Right atrium auricular region (tissue), 2 donors: ENCODE measurements at places on chromosomes 16 and 17. TPM values are rescaled to one million over a fixed set of nuclear protein-coding genes. Genes with fewer than 3 reads are reported as not detected.

Gene NPIPA8
- total RNA-seq: 10.2 TPM

DNA sequence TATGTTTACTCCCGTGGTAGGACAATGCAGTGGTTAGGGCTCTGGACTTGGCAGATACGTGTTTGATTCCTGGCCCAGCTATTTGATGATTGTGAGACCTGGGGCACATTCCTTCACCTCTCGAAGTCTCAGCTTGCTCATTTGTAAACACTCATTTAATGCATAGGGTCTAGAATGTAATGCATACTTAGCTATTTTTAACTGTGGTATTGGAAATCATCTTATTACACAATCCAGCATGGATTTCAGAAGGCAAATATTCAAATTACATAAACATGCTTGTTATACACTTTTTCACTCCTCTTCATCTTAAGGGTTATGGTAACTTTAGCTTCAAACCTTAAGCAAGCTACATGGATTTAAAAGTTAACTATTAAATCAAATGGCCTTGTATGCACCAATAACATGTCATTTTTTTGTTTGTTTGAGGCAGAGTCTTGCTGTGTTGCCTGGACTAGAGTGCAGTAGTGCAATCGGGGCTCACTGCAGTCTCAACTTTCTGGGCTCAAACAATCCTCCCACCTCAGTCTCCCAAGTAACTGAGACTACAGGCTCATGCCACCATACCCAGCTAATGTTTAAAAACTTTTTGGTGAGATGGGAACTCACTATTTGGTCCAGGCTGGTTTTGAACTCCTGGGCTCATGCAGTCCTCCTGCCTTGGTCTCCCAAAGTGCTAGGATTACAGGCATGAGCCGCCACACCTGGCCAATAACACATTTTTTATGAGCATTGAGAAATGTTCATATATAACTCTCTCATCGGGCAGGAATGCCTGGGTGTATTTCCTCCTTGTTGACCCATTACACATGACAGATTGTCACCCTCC lies 52.5 kb downstream of the VAT1L start:
- no peak for DNase-seq

DNA sequence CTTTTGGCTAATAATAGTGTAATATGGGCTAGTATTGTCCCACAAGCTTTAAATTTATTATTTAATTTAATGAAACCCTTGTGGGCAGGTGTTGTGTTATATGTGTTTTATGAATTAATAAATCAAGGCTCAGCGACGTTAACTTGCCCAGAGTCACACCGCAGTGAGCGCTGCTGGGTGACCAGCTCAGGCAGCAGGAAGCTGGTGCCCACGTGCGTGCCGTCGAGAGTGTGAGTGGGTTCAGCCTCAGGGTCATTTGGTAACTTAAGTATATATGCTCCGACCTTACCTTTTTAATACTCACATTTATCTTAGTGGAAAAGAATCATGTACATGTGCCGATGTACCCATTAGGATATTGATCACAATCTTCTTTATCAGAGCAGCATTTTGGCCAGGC lies 137.4 kb upstream of the CHMP6 start:
- no peak for DNase-seq

DNA sequence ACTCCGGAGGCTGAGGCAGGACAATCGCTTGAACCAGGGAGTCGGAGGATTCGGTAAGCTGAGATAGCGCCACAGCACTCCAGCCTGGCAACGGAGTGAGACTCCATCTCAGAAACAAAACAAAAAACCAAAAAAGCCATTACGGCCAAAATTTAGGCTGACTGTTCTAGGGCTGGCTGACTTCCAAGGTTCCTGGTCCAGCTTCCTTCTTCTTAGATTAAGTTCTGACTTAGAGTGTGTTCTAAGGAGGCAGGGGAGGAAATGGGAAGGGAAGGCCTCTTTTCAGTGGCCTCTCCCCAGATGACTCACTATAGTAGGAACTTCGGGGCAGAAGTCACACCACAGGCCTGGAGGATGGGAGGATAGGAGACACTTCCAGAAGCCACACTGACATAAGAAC lies 27.7 kb upstream of the CLEC18B start:
- peak; percentile 92 for DNase-seq

Gene KCNJ18
- total RNA-seq: not detected

DNA sequence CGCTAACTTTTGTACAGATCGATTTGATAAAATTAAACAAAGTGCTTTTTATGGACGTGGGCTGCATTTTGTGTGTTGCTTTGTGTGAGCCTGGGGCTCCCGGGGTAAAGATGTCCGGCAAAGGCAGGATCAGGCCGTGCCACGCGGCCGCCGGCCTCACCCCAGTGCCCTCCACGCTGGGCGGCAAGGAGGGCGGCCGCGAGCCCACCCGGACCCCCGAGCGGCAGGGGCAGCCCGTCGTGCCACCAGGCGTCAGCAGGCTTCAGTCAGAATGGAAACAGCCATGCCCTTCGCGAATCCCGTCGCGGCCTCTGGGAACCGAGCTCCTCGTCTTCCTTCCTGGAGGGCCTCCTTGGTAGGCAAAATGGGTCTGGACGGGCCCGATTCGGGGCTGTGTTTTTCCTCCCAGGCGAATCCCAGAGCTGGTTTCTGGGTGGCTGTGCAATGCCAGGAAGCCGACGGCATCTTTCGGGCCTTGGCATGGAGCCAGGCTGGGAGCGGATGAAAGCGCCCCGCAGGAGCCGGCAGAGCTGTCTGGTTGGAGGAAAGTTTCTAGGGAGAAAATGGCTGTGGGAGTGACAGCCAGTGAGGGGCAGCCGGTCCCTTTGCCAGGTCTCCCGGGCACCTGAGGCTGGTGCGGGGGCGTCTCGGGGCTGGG lies 5.5 kb downstream of the SOX8 start:
- DNase-seq: no peak
